ENCODE measurements at places on chromosomes 1 and 21. TPM values are rescaled to one million over a fixed set of nuclear protein-coding genes. Genes with fewer than 3 reads are reported as not detected.

Gene RNU1-3
- 4,572 TPM for total RNA-seq

Gene LCE3D
- total RNA-seq = not detected

Gene AK4
- 153 TPM for total RNA-seq

Gene VASH2
- total RNA-seq = 1.4 TPM

Gene ZNF648
- not detected for total RNA-seq

Gene S100A9
- 190 TPM for total RNA-seq

Gene KCNJ6
- not detected for total RNA-seq

Gene LAMTOR2
- total RNA-seq = 63.8 TPM

Gene SRRM1
- 58.8 TPM for total RNA-seq

Gene SPATA21
- not detected for total RNA-seq

Gene USP16
- 30.4 TPM for total RNA-seq

Gene FHAD1
- not detected for total RNA-seq

Gene FAM131C
- total RNA-seq = 5.9 TPM

Gene PTAFR
- 2.7 TPM for total RNA-seq

Gene AADACL3
- not detected for total RNA-seq

Gene TSPEAR
- 0.65 TPM for total RNA-seq

Gene NEGR1
- total RNA-seq = 15.2 TPM

Gene RGSL1
- total RNA-seq = not detected

Gene MEX3A
- total RNA-seq = 0.24 TPM

Gene ECM1
- 24.1 TPM for total RNA-seq

Gene AK5
- 0.51 TPM for total RNA-seq

Gene TRIM58
- 0.27 TPM for total RNA-seq

Gene STIL
- 0.73 TPM for total RNA-seq

Gene CNR2
- total RNA-seq = not detected

Gene RGS1
- 0.32 TPM for total RNA-seq

Gene NECTIN4
- not detected for total RNA-seq

Gene ADGRB2
- total RNA-seq = 16.1 TPM

Gene OR2L3
- not detected for total RNA-seq

Gene HHIPL2
- total RNA-seq = not detected

Gene RGS7
- not detected for total RNA-seq

Gene HES2
- not detected for total RNA-seq

Gene MAPKAPK2
- 214 TPM for total RNA-seq

Gene SLFNL1
- 0.16 TPM for total RNA-seq

Gene TTC24
- not detected for total RNA-seq

Gene SLC1A7
- not detected for total RNA-seq

Gene RIPK4
- total RNA-seq = 0.08 TPM

Gene ADORA1
- 19.0 TPM for total RNA-seq

Gene NBPF20
- 0.57 TPM for total RNA-seq

Gene DCAF8
- total RNA-seq = 142 TPM

Gene AMY2A
- not detected for total RNA-seq

Gene B4GALT3
- 20.9 TPM for total RNA-seq

Gene B3GALT2
- 93.9 TPM for total RNA-seq

Gene HSD3B2
- not detected for total RNA-seq

Gene PLEKHN1
- not detected for total RNA-seq

Gene ZMYND12
- total RNA-seq = 1.4 TPM

Gene TACSTD2
- total RNA-seq = 0.14 TPM

Gene TAL1
- total RNA-seq = 3.5 TPM

Gene HNRNPCL2
- not detected for total RNA-seq

Gene G0S2
- 460 TPM for total RNA-seq

Gene CD1D
- total RNA-seq = 1.5 TPM

Gene TIAM1
- 3.8 TPM for total RNA-seq

Gene SIPA1L2
- 120 TPM for total RNA-seq

Gene CD244
- total RNA-seq = 0.70 TPM

Gene PDZK1IP1
- not detected for total RNA-seq

Gene TSSK3
- total RNA-seq = 1.2 TPM

Gene SVBP
- 15.3 TPM for total RNA-seq

Gene ASPM
- total RNA-seq = 0.35 TPM

Gene LCE1E
- total RNA-seq = not detected

Gene SAMSN1
- total RNA-seq = 2.4 TPM
